ENCODE measurements at places on chromosomes 5 and 9.

DNA sequence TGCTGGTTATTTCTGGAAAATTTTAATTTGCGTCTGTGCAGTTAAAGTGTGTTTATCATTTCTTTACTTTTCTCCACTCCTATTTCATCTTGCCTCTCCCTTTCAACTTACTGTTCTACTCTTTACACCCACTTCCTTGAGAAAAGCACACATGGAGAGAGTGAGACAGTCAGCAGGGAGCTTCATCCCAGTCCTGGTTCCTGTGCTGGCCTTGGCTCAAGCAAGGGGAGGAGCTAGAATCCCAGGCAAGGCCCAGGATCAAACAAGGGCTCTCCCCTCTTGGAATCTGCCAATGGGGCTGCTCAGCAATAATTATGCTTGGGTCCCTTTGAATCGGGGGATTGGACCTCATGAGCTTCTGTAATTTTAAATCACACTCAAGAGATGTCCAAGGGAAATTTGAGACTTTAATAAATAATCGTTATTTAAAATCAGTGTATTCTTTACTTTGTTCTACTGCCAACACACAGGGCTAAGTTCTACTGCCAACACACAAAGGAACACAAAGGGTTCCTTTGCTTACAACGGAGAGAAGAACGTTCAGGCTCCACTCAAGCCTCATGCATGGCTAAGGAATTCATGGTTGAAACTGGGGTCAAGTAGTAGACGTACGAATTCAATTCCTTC lies 439.3 kb upstream of the DAB2 start:
- peak; percentile 23 for DNase-seq

- DNase-seq, result no peak
Observed at GRCh38 chr5:40547994-40548575, 131.6 kb upstream of the PTGER4 start.

- DNase-seq, result no peak
Observed at GRCh38 chr5:124952566-124952965, 206.1 kb upstream of the ZNF608 start.

DNA sequence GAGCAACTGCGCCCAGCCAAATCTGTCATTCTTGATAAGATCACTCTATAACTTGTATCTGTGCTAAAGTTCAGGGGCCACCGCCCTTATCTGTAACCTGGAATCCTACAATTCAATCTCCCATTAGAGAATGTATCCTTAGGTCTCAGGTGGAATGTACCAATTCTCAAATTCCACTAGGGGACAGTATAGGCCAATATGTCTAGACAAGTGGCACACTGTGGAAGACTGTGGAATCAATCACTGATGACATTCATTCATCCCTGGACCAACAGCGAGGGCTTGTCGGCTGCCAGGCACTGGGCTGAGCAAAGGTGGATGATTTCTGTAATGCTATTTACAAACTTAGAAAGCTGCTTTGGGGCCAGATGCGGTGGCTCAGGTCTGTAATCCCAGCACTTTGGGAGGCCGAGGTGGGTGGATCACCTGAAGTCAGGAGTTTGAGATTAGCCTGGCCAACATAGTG lies 28.7 kb upstream of the MEGF9 start:
- DNase-seq, result peak; percentile 61

DNA sequence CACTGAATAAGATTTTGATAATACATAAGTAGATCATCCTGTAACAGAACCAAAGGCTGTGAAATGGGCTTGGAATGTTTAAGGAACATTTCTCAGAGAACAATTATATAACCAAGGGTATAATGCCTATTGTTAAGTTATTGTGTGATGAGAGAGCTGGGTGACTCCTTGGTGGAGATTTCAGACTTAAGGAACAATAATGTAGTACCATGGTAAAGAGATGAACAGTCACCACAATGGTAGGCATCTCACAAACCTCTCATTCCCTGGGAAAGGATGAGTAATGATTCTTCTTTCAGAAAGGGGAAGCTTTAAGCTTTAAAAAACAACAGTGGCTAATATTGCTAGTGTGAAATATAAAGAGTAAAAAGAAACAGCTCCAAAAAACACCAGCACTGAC lies 147.4 kb downstream of the TRIM36 start:
- DNase-seq, result no peak

DNA sequence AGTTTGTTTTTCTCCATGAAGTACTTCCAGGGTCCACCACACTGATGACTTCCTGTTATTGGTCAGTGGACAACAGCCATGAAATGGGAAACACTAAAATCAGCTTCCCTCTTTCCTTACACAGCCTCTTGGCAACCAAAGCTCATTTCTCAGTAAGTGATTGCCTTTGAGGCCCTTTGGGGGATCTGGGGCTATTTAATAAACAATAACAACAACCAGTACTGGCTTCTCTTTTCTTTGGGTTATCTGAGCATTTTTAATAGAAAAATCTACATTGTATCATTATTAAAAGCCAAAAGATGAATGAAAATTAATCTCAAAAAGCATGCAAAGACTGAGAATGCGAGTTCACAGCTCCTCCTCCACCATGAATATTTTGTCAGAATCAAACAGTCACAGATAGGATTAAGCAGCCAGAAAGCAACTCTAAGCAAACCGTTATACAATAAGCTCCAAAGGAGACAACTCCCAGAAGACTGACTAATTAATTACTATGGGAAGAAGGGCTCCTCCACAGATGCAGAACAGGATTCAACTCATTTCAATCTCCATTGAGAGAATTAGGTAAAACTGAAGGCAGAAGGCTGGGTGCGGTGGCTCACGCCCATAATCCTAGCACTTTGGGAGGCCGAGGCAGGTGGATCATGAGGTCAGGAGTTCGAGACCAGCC lies 68.3 kb downstream of the SERINC5 start:
- DNase-seq, result no peak

GRCh38 chr9:100160021-100160420 lies 61.0 kb downstream of the INVS start:
- DNase-seq, result peak; percentile 84

DNA sequence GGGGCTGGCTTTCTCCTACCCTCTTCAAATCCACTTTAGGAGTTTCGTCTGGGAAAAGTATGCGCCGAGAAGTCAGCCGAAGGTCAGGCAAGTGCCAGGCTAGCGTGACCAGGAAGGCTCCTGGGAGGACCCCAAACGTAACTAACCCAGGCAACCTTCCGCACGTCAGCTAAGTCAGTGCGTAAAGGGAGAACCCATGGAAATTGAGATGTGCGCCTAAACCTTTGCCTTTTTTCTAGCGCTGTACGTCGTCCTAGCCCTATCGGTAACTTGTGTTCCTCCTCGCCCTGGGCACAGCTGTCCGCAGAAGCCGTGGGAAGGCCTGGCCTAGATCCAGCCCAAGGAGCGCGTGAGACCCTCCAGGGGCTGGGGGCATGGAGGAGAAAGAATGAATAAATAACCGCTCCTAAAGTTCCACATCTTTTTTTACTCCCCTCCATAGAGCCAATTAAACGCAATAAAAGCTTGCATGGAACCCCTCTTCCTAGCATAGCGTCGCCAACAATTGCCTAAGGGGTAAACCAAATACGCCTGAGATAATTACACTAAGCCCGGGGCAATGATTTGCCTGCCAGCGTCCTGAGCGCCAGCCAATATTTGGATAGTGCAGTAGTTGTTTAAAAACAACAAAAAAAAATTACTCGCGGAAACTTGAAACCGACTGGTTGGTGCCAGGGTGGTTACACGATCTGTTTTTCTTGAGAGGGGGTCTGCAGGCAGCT lies 4.0 kb upstream of the FOXB2 start:
- no peak for DNase-seq

DNA sequence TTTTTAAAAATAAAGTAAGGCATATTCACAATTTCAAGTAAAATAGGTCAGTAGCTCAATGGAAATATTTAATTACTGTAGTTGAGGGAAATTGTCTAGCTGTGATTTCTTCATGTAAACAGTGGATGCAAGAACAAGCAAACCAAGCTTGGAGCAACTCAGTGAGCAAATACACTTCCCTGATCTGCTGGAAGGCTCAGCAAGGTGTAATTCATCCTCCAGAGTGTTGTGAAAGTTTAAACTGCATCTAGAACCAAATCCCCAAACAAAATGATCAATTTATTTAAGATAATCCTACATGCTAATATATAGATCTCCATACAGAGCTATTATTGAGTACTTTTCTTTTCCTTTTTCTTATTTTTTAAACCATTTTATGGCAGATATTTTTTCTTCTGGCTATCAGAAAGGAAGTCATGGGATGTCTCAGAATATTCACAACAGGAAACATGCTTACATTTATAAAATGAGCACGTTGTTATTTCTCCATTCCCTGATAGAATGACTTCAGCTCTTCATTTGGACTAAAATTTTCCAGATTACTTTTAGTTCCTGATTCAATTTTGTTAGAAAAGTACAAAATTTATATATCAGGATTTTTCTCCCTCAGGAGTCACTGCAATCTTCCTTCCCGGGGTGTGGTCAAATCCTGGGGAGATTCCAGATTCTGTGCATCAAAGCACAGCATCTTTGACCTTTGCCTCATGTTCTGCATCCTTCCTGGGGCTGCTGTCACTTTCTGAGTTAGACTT lies 219.2 kb upstream of the ELL2 start:
- DNase-seq, result no peak

- no peak for DNase-seq
Observed at GRCh38 chr9:91408475-91408874, 15.2 kb downstream of the NFIL3 start.

DNA sequence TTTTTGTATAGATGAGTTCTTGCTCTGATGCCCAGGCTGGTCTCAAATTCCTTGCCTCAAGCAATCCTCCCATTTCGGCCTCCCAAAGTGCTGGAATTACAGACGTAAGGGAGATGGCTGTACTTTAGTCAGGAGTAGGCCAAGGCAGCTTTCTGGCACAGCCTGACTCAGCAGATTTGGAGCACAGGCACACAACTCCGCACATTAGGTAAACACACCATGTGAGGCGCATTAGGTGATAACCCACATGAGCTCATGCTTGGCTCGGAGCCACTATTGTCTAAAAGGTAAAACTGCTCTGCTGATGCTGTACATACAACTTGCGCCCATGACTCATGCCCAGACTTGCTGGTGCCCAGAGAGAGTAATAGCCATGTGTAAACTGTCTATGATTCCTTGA lies 1157.9 kb downstream of the TAF11L14 start:
- no peak for DNase-seq

DNA sequence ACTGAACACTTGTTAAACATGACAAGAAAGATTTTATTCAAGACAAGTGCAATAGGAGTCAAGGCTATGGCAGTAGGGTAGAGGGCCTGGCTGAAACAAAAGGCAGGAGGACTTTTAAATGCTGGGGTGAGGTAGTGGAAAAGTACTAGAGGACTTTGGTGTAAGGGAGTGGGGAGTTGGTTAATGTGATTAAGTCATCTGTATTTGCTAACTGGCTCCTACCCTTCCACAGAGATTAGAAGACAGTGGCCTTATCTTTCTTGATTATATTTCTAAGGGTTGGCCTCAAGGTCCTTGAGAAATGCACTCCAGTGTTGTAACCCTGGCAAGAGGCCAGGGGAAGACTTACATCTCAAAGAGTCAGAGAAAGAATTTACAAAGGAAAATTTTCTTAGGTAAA lies 160.2 kb upstream of the FTMT start:
- DNase-seq, result peak; percentile 20

GRCh38 chr9:137253717-137254623 lies 1.2 kb upstream of the NELFB start:
- no peak for DNase-seq

DNA sequence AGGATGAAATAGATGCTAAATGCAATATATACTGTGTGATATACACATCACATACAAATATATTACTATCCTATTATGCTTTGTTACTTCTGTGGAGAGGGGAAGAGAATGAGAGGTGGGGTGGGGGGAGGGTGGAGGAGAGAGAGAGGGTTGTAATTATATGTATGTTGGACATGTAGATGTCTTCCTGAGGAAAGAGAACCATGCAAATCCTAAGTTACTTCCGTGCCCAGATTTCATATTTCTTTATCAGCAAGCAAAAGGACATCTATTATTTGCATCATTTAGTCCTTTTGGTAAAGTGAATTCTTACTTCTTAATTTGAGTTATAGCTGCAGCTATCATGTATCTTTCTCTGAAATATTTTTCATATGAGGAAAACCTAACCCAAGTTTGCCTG lies 187.5 kb downstream of the ADGRV1 start:
- no peak for DNase-seq

GRCh38 chr5:98989727-98990126 lies 60.9 kb upstream of the CHD1 start:
- DNase-seq, result no peak
